ENCODE measurements at places on chromosomes 2 and 18. TPM values are rescaled to one million over a fixed set of nuclear protein-coding genes. Genes with fewer than 3 reads are reported as not detected.

Gene TANC1
- 0.56 TPM for total RNA-seq

Gene CIB4
- total RNA-seq, result not detected

Gene ALPG
- not detected for total RNA-seq

GRCh38 chr2:166351319-166351718, 24.4 kb downstream of the SCN9A start:
- DNase-seq, result no peak

GRCh38 chr2:220147161-220148038, 520.0 kb downstream of the SLC4A3 start:
- DNase-seq, result no peak

DNA sequence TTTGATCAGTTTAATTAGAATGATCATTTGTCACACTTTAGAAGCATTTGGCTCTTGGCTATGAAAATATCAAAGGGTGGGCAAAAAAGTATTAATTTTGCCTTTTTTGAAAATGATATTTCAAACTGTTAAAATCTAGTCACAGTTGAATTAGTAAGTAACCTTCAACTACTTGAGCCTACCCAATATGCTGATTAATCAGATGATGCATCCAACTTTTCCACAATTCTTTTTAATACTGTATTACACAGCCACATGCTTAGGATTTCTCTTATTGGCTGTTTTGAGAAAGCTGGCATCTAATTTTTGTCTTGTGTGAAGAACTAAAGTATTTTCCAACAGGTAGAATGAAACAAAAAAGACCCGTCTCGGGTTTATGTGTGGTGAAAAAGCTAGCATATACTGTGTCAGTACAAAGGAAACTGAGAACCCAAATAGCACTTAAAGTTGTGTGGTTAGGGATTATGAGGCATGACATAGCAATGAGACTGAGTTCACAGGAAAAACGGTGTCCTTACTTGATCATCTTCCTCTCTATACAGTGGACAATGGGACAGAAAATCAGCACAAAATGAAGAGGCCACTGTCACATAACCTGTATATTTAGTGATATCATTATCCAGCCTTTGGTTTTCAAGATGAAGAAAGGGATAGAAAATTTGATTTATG, 11.7 kb downstream of the OSBPL6 start:
- DNase-seq, result no peak

Data from natural killer cell treated with Interleukin-12 subunit alpha and Interleukin-12 subunit beta and Interleukin-15 and Interleukin-18, amount 100 ng/mL, for 72 hours (primary cell).